Stimulated activated CD8-positive, alpha-beta memory T cell treated with anti-CD3 and anti-CD28 coated beads, Interleukin-7, amount 100 ng/mL, for 24 hours (primary cell): ENCODE measurements at places on chromosomes 2 and 18.

DNA sequence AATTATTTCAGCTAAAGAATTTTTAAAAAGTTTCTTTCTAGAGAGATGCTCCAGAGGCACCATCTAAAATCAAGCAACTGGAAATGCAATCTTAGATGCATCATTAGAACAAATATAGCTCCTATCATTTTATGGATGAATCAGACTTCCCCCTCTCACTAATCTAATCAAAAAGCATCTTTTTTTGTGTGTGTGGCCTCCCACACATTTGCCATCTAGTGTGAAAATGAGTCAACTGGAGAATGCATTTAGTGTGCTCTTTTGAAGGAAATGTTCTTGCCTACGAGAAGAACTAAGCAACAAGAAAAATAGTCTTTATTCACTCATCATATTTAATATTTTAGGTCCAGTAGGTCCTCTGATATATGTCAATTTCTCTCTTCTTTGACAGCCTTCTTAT is 39.5 kb upstream of the FIGN start:
- no peak for DNase-seq

DNA sequence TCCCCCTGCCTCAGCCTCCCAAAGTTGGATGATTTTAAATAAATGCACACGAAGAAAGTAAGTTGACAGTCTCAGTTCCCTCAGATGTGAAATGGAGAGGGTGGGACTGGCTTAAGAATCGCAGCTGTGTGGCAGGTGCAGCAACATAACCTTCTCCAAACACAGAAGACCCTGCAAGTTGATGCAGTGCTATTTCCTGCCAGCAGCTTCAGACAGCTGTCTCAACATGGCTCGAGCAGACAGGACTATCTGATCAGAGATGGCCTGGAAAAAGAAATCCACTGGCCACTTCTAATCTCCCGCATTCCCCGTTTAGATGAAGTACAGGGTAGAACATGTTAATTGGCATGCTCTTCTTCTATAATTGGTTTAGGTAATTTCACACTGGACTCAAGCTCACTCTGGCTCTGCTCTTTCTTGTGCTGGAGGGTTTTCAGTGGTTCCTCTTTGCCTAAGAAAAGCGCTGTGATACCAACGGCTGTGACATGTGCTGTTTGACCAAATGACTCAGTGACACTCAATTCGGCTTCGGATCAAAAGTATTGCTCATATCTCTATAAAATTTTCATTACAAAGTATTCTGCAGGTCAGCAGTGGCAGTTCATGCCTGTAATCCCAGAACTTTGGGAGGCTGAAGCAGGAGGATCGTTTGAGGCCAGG is 40.2 kb downstream of the MYOM1 start:
- DNase-seq: no peak

DNA sequence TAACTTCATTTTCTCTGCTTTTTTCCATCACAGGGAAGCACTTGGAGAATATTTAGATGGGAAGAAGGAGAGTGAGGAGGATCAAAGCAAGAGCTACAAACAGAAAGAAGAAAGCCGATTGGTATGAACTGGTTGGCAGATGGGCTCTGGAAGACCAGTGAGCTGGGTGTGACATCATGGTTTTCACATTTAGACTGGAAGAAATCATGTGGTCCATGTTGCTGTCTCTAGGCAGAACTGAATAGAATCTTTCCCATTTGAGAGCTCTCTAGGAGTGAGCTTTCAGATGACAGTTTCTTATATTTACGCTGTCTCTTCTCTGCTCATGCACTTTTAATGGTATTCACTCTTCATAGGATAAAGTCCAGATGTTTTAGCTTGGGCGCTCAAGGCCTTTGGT is 12.6 kb downstream of the DRC1 start:
- no peak for DNase-seq

- no peak for DNase-seq
Observed at GRCh38 chr2:223076573-223076972, 24.6 kb downstream of the KCNE4 start.

GRCh38 chr2:48114256-48114655 is 208.0 kb upstream of the FBXO11 start:
- DNase-seq: no peak

GRCh38 chr2:42182654-42183308 is 13.6 kb downstream of the EML4 start:
- no peak for DNase-seq
